ENCODE measurements at places on chromosomes 3 and 15.

DNA sequence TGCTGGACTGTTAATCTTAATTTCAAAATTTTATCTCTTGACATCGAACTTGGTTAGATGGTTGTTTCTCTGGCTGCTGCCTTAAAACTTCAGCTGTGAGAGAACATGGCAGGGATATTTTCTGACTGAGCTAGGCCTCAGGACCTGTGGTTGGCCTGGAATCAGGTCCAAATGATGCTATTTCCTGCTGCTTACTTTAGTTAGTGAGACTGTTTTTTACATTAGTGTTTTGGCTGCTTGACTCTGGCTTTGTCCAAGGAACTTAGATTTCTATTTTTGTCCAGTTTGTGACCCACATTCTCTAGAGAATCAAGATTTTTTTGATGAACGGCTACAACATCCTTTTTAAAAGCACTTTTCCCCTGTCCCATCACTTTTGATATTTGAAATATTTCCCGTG lies 497.9 kb upstream of the SGO1 start:
- no peak for DNase-seq

- no peak for DNase-seq
Observed at GRCh38 chr3:67000009-67000408, 1.9 kb downstream of the KBTBD8 start.

- no peak for DNase-seq
Observed at GRCh38 chr3:57227930-57228751, 612 bp downstream of the APPL1 start.

- no peak for DNase-seq
Observed at GRCh38 chr3:135915206-135915605, 50.3 kb upstream of the PPP2R3A start.

GRCh38 chr15:89893027-89893426 lies 767 bp downstream of the AP3S2 start:
- no peak for DNase-seq

GRCh38 chr3:23185861-23186260 lies 17.3 kb upstream of the UBE2E2 start:
- DNase-seq: no peak

DNA sequence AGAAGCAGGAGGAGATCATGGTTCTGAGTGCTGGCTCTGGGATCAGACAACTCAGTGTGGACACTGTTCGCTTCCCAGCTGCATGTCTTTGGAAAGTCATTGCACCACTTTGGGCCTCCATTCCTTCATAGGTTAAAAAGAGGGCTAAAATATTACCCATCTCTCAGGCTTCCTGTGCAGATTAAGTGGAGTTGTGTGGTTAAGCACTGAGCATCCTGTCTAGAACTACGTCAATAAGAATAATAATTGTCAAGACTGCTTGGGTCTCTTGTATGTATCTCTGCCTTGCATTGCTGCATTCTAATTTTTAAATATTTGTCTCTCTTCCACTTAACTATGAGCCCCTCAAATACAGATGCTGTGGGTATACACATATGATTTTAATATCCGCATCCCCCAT lies 22.3 kb downstream of the CFAP161 start:
- DNase-seq: no peak

GRCh38 chr15:60406513-60407414 lies 9.0 kb upstream of the ANXA2 start:
- no peak for DNase-seq

DNA sequence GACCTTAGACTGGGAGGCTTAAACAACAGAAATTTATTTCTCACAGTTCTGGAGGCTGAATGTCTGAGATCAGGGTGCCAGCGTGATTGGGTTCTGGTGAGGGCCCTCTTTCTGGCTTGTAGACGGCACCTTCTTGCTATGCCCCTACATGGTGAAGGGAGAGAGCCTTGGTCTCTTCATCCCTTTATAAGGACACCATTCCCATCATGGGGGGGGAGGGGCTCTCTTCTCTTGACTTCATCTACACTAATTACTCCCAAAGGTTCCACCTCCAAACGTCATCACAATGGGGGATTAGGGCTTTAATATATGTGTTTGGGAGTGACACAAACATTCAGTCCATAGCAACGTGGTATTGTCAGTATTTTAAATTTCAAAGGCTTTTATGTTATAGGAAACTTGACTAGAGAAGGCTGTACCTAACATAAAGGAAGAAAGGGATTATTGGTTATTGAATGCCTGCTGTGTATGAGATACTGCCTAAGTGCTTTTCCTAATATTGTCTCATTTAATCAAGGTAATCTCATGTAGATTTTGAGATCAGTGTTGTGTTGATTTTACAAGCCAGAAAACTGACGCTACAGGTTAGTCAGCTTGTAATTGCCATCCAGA lies 20.9 kb downstream of the SYN2 start:
- no peak for DNase-seq

DNA sequence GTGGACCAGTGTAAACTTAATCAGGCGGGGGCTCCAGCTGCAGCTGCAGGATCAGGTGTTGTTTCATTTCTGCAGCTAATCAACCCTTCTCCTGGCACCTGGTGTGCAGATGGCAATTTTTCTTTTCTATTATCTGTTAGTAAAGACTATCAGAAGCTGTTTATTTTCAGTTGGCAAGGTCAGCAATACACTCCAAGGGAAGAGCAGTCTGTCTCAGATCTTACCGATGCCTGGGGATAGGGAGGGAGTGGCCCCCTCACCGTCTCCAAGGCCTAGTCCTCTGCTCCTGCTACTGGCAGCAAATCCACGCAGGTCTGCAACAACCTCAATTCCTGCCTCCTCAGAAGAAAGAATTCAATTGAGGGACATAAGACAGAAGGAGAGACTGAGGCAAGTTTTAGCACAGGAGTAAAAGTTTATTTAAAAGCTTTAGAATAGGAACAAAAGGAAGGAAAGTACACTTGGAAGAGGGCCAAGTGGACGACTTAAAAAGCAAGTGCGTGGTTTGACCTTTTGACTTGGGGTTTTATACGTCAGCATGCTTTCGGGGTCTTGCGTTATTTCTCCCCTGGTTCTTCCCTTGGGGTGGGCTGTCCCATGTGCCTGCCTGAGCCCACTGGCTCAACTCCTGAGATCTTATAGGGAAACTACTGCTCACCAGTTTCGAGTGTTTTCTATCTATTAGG lies 9.2 kb downstream of the CCRL2 start:
- no peak for DNase-seq

- no peak for DNase-seq
Observed at GRCh38 chr3:14283813-14284438, 105.3 kb downstream of the LSM3 start.

DNA sequence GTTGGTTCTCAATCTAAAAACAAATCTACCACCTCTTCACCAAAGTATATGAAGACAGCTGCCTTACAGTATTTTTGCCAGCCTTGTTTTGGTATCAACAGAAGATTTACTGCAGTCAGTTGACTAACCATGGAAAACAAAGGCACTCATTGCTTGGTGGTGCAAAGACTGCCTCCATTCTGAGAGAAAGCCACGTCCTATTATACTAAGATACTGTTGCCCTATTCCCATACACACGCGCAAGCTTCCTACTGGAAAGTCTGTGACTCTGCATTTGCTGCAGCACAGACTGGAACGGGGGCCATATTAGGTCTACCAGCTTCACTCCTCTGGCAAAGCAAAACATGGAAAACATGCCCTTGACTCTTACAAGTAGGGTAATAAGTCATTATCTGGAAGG lies 18.0 kb downstream of the MTMR10 start:
- DNase-seq: no peak

DNA sequence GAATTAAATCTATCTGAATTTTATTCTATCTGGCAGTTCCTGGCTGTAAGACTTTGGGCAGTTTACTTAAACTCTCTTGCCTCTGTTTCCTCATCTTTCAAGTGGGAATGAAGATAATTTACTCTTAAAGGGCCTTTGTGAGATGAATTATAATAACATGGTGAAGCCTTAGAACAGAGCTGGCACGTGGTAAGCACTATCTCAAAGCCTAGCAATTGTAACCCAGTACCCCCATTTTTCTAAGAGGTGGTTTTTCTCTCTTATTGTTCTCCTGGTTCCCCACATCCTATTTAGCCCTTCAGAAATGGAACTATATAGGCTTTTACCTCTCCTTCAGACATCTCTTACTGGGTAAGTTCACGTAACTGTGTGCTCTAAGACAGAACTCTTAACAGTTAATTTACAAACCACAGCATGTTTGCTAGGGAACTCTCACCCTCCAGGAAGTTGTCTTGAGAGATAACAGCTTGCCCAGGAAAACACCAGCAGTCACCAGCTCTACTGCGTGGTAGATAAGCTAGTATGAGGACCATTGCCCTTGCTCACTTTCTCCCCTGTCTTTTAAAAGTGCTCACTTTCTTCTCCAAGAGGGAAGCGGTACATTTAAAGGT lies 12.3 kb upstream of the CRBN start:
- no peak for DNase-seq

DNA sequence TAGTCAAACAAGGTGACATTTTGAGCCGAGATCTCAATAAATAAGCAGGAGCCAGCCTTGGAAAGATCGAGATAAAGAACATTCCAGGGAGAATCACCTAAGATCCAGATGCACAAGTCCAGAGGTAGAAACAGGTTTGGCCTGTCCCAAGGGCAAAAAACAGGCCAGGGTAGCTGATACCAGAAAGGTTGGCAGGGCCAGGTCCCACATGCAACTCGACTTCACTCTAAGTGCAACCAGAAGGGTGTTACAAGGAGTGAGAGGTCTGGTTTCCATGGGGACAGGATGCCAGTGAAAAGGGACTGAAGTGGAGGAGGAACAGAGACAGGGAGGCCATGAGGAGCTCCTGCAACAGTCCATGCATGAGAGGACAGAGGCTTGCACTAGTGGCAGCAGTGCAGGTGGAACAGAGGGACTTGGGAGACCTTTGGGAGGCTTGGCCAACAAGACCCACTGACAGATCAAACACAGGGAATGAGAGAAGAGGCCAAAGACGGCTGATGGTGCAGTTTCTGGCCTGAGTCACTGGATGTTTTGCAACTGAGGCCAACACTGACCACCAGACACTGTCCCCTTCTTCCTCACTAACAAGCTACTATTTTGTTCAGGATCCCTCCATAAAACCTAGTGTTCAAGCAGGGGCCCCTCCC lies 5.2 kb downstream of the TPRA1 start:
- no peak for DNase-seq

- DNase-seq: no peak
Observed at GRCh38 chr15:90264671-90265070, 801 bp upstream of the NGRN start.

DNA sequence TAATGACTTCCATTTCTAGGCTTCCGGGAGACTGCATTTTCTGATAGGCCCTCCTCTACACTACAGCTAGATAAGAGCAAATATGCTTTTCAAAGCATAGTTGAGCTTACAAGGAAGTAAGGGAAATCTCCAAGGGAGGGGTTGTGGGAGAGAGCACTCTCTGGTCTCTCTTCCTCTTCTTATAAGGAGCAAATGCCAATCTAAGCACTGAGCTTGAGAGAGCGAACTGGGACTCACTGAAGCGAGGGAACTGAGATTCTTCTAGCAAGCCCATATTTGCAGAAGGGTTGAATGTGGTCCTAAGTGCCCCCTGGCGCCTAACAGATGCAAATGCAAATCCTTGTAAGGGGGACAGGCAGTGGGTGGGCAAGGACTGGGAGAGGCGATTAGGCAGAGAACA lies 164.8 kb downstream of the ERC2 start:
- peak; percentile 74 for DNase-seq

GRCh38 chr15:68341760-68342725 lies 64.5 kb downstream of the FEM1B start:
- DNase-seq: no peak

- no peak for DNase-seq
Observed at GRCh38 chr15:85625166-85625830, 169.4 kb downstream of the KLHL25 start.

- DNase-seq: no peak
Observed at GRCh38 chr3:160665784-160666526, 11.0 kb upstream of the ARL14 start.

GRCh38 chr3:11381141-11381540 lies 108.9 kb downstream of the ATG7 start:
- DNase-seq: no peak

DNA sequence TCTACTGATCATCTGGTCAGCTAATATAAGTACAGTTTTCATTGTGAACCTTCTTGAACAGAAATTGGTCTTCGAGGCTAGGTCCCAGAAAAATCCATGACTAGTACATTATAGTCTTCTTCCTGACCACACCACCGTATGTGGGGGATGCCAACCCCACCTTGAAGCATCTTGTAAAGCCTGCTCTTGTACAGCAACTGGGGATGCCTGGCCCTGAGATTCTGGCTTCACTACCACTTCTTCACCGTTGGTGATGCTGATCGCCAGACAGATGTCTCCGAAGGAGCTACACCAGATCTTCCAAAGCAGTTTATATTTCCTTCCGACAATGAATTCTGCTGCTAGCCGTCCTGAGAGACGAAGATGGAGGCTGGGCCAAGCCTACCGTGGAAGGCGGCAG lies 238.3 kb downstream of the CDIN1 start:
- DNase-seq: no peak

DNA sequence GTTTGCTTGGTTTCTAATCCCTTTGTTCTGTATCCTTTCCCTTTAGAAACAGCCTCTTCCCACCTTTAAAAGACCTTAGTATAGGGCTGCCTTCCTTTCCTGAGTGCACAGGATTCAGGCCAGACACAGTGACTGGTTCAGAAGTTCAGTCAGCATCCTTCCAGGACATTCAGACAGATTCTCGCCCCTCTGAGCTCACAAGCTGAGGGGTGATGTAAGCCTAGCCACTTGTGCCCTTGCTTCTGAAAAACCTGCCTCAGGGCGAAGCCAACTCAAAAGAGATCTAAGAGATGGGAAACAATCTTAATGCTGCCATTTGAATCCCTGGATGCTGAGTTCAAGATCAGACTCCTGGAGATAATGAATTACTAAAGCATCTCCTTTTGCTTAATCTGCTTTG lies 6.7 kb upstream of the NSMCE3 start:
- DNase-seq: no peak

- DNase-seq: no peak
Observed at GRCh38 chr3:103787879-103788278, 1353.1 kb downstream of the ZPLD1 start.

- DNase-seq: peak; percentile 48
Observed at GRCh38 chr15:81939604-81940440, 106.0 kb downstream of the MEX3B start.

GRCh38 chr3:61015859-61016258 lies 235.4 kb downstream of the FHIT start:
- DNase-seq: no peak
